ENCODE measurements at places on chromosomes 6 and 20. TPM values are rescaled to one million over a fixed set of nuclear protein-coding genes. Genes with fewer than 3 reads are reported as not detected.

- no peak for DNase-seq
Measured at GRCh38 chr20:3433744-3434143, 26.3 kb upstream of the DNAAF9 start.

CDSN gene
- not detected for polyA plus RNA-seq

DNA sequence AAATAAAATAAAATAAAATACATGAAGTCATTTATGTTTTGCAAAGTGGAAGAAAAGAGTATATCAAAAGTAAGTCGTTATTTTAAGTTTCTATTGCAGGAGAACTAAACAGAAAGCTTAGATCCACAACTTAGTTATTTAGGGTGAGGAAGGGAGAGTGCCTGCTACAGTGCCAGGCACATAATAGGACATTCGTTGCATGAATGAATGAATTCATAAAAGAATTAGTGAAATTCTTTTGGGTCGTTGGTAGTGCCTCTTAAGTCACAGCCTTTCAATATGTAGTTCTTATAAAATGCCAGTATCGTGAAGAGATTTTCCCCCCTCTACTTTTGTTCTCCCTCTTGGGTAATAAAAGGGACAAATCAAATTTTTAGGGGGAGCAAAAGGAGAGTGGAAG lies 29.1 kb downstream of the SF3B5 start:
- DNase-seq = no peak

NMBR gene
- polyA plus RNA-seq = 0.28 TPM

GRCh38 chr6:38341496-38341895 lies 298.2 kb downstream of the BTBD9 start:
- DNase-seq = no peak

- no peak for DNase-seq
Measured at GRCh38 chr20:59573837-59574236, 30.5 kb upstream of the PHACTR3 start.

KIAA1755 gene
- 2.3 TPM for polyA plus RNA-seq

DNA sequence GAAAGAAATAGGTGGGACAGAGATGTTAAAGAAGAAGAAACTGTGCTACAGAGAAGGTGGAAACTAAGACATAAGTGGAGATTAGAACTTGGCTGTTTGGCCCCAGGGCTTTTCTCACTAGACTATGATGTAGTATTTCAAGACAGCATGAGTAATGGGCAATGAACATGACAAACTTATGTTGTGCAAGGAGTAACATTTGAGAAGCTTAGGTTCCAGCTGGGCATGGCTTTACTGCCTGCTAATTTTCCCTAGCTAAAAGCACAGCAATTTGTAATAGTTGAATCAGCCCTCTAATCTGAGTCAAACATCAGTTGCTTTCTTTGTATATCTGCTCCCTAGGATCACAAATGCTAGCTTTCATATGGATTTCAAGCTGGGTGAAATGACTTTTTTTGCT lies 294.3 kb upstream of the BMP2 start:
- no peak for DNase-seq

PACSIN1 gene
- polyA plus RNA-seq = 1.2 TPM

TMEM239 gene
- 0.07 TPM for polyA plus RNA-seq

Data from left renal cortex interstitium (tissue), 4 donors.